Cardiac muscle cell (in vitro differentiated cells and primary cell): ENCODE measurements at places on chromosomes 5 and 9. TPM values are rescaled to one million over a fixed set of nuclear protein-coding genes. Genes with fewer than 3 reads are reported as not detected.

DNA sequence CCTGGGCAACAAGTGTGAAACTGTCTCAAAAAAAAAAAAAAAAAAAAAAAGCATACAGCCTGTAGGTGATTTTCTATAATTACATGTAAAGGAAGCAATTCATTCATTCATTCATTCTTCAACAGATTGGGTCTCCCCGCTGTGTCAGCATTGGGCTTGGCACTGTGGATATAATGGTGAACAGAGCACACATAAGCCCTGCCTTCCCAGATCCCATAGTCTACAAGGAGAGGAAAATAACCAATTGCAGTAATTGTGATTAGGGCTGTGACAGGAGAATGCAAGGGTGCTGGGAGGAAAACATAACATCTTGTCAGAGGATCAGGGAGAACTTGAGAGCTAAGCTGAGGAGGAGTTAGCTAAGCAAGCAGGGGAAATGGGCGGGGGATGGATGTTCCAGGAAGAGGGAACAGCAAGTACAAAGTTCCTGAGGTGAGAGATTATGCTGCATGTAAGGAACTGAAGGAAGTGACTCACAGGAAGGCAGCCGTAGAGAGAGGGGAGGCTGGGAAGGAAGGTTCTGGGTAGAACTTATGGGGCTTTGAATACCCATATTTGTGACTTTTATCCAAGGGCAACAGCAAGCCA lies 24.0 kb upstream of the KLF9 start:
- H3K4me3 ChIP-seq: no peak overlapping the region
- H3K27ac ChIP-seq: no peak overlapping the region
- H3K27me3 ChIP-seq: no peaks in the 10 kb centered on the region
- DNase-seq: no peak
- no peaks in the 10 kb centered on the region for H3K36me3 ChIP-seq

SOX30 gene
- polyA plus RNA-seq: not detected in 2 replicates

TAS2R1 gene
- not detected in 2 replicates for polyA plus RNA-seq

TMEM252 gene
- 0.76 TPM in 1 of 2 replicates, not detected in the other for polyA plus RNA-seq

DNA sequence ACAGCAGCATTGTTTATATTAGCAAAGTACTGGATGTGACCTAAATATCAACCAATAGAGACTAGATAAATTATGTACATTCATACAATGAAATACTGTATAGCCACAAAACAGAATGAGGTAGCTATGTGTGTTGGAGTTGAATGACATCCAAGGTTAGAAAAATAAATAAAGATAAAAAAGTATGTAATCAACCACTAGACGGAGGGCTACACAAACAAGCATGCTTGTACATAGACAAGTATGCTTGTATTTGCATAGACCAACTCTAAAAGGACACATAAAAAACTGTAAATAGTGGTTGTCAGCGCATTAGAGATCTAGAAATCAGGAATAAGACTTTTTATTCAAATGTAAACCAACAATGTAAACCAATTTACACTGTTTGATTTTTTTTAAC lies 3.0 kb downstream of the FEM1C start:
- H3K4me1 ChIP-seq: peaks cover 39% of the 10 kb centered on the region
- peaks cover 2% of the 10 kb centered on the region for H3K36me3 ChIP-seq
- DNase-seq: no peak
- no peaks in the 10 kb centered on the region for H3K27me3 ChIP-seq
- H3K27ac ChIP-seq: peak overlapping the region; percentile 20
- H3K4me3 ChIP-seq: peak overlapping the region; percentile 90

RANBP17 gene
- polyA plus RNA-seq: 10.9 TPM in 2 replicates

- DNase-seq: no peak
- H3K4me3 ChIP-seq: no peak overlapping the region
- H3K4me1 ChIP-seq: peaks cover 12% of the 10 kb centered on the region
- no peak overlapping the region for H3K27ac ChIP-seq
- H3K27me3 ChIP-seq: no peaks in the 10 kb centered on the region
Measured at GRCh38 chr5:97475847-97476246, 292.8 kb upstream of the RIOK2 start.

- H3K27me3 ChIP-seq: peaks cover 19% of the 10 kb centered on the region
- peaks cover 6% of the 10 kb centered on the region for H3K4me1 ChIP-seq
- DNase-seq: no peak
- H3K4me3 ChIP-seq: no peak overlapping the region
- no peaks in the 10 kb centered on the region for H3K36me3 ChIP-seq
Measured at GRCh38 chr9:85156652-85157051, 487.1 kb downstream of the NTRK2 start.

DNA sequence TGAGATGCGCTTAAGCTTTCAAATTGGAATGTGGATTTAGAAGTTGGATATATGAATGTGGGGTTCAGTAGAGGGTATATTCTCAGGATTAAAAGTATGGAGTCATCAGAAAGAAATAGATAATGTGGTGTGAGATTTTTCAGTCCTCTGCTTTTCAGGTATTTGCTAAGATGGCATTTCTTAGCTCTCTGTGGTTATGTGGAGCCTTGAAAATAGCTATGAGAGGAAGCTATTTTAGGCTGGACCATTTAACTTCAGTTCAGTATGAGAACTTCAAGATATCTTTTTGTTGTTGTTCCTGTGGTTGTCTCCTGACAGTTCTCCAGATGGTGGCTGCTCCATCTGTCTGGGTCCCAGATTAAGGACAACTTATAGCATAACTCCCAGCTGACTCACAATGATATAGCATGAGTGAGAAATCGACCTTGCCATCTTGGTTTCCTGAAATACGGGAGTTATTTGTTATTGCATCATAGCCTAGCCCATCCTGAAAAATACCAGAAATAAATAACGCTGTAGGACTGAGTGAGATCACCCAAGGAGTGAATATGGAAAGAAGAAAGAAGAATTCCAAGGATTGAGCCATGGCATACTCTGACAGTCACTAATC lies 461.5 kb downstream of the ANXA1 start:
- no peaks in the 10 kb centered on the region for H3K27me3 ChIP-seq
- no peak overlapping the region for H3K4me3 ChIP-seq
- no peaks in the 10 kb centered on the region for H3K4me1 ChIP-seq
- DNase-seq: no peak

DNA sequence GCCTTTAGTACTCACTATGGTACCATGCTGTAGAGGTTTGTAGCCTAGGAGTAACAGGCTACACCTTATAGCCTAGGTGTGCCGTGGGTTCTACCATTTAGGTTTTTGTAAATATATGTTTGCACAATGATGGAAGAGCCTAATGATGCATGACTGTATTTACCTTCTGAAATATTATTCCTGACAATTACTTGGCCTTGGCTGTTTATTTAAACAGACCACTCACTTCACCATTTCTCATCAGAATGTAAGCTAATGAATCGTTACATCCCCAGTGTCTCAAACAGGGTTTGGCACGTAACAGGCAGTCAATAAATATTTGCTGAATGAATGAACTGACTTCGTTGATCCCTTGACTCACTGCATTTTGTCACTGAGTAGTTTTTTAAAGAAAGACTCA lies 93.1 kb downstream of the MED27 start:
- H3K36me3 ChIP-seq: no peaks in the 10 kb centered on the region
- H3K4me1 ChIP-seq: peaks cover 4% of the 10 kb centered on the region
- no peak for DNase-seq

LCN9 gene
- 0.17 TPM in 1 of 2 replicates, not detected in the other for polyA plus RNA-seq

DNA sequence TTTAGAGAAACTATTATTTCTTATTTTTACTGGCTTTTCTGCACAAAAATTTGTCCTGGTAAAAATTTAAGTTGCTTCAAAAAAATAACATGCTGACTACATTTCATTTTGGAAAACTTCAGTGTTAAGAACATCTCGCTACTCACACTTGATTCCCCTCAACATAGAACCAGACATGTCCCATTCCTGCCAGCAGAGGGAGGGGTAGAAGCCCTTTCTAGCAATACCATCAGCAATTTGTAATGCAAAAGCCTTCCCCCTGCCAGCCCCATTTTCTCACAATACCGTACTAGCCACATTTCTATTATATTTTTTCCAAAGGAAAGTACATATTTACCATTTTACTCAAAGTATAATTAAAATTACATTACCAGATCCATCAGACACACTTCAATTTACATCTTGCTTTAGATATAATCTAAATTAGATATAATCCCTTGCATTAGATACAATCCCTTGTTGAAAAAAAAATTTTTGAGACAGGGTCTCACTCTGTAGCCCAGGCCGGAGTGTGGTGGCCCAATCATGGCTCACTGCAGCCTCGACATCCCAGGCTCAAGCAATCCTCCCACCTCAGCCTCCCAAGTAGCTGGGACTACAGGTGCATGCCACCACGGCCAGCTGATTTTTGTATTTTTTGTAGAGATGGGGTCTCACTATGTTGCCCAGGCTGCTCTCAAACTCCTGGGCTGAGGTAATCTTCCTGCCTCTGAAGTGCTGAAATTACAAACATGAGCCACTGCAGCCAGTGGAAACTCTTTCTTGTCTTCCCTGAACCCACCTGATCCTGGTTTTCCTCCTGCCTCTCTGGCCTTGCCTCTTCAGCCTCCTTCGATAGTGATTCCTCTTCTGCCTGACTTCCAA lies 39.6 kb upstream of the IDNK start:
- H3K4me1 ChIP-seq: no peaks in the 10 kb centered on the region
- DNase-seq: peak; percentile 66
- no peak overlapping the region for H3K27ac ChIP-seq

SPACA9 gene
- polyA plus RNA-seq: 7.8 and 13.2 TPM in 2 replicates

DNA sequence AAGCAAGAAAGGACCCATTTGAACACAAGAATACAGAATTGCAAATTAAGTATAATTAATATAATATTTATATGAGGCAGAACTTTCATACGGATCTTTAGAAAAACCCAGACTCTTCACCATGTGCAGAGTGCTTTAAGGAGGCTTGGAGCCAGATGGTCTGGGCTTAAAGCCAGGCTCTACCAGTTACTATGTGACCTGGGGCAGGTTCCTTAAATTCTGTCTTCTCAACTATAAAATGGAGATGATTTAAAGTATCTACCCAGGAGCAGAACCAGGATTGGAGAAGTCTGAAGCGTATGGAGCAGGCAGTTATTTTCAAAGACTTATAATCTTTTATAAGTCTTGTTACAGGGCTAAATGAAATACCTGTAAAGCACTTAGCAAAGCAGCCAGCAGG lies 202.1 kb downstream of the TSSK1B start:
- peaks cover 25% of the 10 kb centered on the region for H3K4me1 ChIP-seq
- DNase-seq: no peak
- H3K36me3 ChIP-seq: no peaks in the 10 kb centered on the region
- H3K4me3 ChIP-seq: no peak overlapping the region
- no peaks in the 10 kb centered on the region for H3K27me3 ChIP-seq

GRCh38 chr5:139647506-139648204 lies 494 bp upstream of the CXXC5 start:
- peaks cover 25% of the 10 kb centered on the region for H3K4me1 ChIP-seq
- no peaks in the 10 kb centered on the region for H3K36me3 ChIP-seq
- no peaks in the 10 kb centered on the region for H3K27me3 ChIP-seq
- DNase-seq: no peak
- H3K27ac ChIP-seq: no peak overlapping the region
- peak overlapping the region; percentile 75 for H3K4me3 ChIP-seq

SPAG8 gene
- polyA plus RNA-seq: 4.2 and 6.1 TPM in 2 replicates

- no peaks in the 10 kb centered on the region for H3K4me1 ChIP-seq
- H3K27ac ChIP-seq: no peak overlapping the region
- H3K4me3 ChIP-seq: no peak overlapping the region
- no peaks in the 10 kb centered on the region for H3K36me3 ChIP-seq
- peaks cover 17% of the 10 kb centered on the region for H3K27me3 ChIP-seq
Measured at GRCh38 chr5:553874-554273, 29.6 kb upstream of the SLC9A3 start.
